Mammary microvascular endothelial cell (primary cell): ENCODE measurements at places on chromosomes 11 and 22. TPM values are rescaled to one million over a fixed set of nuclear protein-coding genes. Genes with fewer than 3 reads are reported as not detected.

Gene C1QTNF5
- total RNA-seq = 82.2 and 90.1 TPM in 2 replicates

Gene ADORA2A
- total RNA-seq = 4.8 and 6.8 TPM in 2 replicates

Gene PPP1R14B
- 432 and 445 TPM in 2 replicates for total RNA-seq

Gene KDELR3
- total RNA-seq = 30.4 and 32.4 TPM in 2 replicates

Gene MISFA
- total RNA-seq = 0.87 TPM in 1 of 2 replicates, not detected in the other

Gene OR8I2
- total RNA-seq = not detected in 2 replicates
